SK-MEL-5 (cell line): ENCODE measurements at places on chromosomes 2 and 18. TPM values are rescaled to one million over a fixed set of nuclear protein-coding genes. Genes with fewer than 3 reads are reported as not detected.

SLC38A11 gene
- not detected in 2 replicates for total RNA-seq

NEU2 gene
- total RNA-seq = not detected in 2 replicates

SERPINB4 gene
- total RNA-seq = not detected in 2 replicates

INPP5D gene
- total RNA-seq = 0.08 and 0.50 TPM in 2 replicates

MGAT4A gene
- total RNA-seq = 16.3 and 22.0 TPM in 2 replicates

CLHC1 gene
- total RNA-seq = 7.1 and 7.9 TPM in 2 replicates

LMAN2L gene
- 20.1 and 21.9 TPM in 2 replicates for total RNA-seq

DNER gene
- 32.9 and 34.3 TPM in 2 replicates for total RNA-seq

CREB1 gene
- 31.9 and 34.6 TPM in 2 replicates for total RNA-seq

AQP12A gene
- total RNA-seq = not detected in 2 replicates

EEF1B2 gene
- 547 and 618 TPM in 2 replicates for total RNA-seq
